ENCODE measurements at places on chromosomes 5 and 9.

DNA sequence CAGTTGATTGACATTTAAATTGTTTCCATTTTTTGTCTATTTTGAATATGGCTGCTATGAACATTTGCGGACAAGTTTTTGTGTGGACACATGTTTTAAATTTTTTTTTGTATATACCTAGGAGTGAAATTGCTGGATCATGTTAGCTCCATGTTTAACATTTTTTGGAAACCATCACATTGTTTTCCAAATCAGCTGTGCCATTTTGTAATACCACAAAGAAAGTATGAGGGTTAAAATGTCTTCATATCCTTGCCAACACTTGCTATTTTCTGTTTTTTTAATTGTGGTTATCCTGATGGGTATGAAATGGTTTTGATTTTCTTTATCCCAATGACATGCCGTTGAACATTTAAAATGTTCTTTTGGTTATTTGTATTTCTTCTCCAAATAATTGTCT is 52.1 kb downstream of the CARTPT start:
- DNase-seq = no peak

- no peak for DNase-seq
These were observed 501 bp downstream of the ENHO start for GRCh38 chr9:34522091-34522887.

DNA sequence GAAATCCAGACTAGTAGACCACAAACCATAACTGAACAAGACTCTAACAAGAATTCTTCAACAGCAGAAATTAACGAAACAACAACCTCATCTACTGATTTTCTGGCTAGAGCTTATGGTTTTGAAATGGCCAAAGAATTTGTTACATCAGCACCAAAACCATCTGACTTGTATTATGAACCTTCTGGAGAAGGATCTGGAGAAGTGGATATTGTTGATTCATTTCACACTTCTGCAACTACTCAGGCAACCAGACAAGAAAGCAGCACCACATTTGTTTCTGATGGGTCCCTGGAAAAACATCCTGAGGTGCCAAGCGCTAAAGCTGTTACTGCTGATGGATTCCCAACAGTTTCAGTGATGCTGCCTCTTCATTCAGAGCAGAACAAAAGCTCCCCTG is 68.6 kb downstream of the VCAN start:
- DNase-seq = no peak

GRCh38 chr5:154547551-154547950 is 69.5 kb upstream of the HAND1 start:
- DNase-seq = no peak

DNA sequence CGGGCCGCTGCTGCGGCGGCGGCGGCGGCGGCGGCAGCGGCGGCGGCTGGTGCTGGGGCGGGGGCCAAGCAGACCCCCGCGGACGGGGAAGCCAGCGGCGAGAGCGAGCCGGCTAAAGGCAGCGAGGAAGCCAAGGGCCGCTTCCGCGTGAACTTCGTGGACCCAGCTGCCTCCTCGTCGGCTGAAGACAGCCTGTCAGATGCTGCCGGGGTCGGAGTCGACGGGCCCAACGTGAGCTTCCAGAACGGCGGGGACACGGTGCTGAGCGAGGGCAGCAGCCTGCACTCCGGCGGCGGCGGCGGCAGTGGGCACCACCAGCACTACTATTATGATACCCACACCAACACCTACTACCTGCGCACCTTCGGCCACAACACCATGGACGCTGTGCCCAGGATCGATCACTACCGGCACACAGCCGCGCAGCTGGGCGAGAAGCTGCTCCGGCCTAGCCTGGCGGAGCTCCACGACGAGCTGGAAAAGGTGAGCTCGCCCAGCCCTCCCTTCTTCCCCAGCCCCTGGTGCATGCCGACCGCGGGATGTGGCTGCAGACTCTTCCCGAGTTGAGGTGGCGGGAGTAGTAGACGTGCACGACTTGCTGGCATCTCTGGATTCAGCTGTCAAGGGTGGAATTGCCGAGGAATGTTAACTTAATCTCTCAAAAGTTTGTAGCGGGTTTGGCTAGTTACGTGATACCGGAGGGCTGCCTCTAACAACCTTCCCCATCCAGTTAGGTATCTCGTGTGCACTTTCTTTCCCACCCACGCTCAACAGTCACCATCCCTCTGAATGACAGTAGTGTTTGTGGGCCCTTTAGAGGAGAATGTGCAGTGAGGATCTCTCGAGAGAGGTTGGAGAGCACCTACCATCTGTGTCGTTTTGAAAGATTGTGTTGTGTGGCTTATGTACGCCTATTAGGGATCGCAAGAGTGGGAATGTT is 932 bp downstream of the SLC12A2 start:
- peak; percentile 24 for DNase-seq

- peak; percentile 5 for DNase-seq
These were observed 79.4 kb downstream of the PTTG1 start for GRCh38 chr5:160500786-160501779.

DNA sequence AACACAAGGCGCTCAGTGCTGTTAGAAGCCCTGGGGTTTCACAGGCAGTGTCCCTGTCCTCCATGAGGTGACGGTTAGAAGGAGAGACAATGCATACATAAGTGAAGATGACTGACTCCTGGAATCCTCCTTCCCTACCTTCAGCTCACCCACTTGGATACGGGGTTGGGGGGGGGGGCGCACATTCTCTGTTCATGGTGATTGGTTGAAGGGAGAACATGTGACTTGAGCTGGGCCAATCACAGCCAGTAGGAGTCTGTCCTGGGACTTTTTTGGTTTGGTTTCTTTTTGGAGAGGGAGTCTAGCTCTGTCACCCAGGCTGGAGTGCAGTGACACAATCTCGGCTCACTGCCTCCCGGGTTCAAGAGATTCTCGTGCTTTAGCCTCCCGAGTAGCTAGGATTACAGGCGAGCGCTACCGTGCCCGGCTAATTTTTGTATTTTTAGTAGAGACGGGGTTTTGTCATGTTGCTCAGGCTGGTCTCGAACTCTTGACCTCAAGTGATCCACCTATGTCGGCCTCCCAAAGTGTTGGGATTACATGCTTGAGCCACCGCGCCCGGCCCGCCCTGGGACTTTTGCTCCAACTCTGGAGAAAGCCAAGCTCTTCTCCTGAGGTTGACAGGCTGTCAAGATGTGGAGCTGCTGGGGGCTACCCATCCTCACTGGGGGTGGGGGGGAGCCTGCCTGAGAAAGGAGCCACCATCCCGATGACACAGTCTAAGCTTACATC is 30.8 kb downstream of the SH3PXD2B start:
- DNase-seq = no peak

- no peak for DNase-seq
These were observed 1.2 kb downstream of the C9orf72 start for GRCh38 chr9:27572061-27572460.

GRCh38 chr9:34139477-34140146 is 13.1 kb upstream of the DCAF12 start:
- no peak for DNase-seq

DNA sequence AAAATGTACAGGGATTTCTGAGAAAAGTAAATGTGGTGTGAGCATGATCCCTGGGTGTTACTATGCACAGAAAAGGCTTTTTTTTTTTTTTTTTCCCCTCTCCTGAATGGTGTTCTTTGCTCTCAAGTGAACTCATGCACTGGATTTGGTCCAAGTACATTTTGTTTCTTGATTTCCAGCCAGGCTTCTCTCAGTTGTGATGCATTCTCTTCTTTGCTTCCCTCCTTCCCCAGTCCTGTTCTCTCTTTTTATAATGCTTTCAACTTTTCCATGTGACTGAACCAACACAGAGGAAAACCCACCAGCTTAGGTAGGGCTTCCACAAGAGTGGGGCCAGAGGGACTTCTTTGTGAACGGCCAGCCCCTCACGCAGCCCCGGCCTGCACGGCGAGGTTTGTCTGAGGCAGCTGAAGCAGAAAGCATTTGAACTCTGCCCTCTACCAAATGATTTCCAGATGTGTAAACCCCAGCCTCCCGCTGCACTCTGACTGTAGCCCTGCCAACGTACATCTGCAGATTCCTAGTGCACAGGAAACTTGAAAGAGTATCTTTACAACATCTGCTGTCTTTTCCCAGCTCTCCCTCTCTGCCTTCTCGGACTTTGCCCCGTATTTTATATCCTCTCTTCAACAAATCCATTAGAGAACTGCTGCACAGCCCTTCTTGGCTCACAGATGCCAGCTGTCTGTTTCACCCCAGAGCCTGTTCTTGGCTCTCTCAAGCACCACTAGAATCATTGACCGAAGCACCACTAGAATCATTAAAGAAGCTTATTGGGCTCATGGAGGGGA is 71.8 kb upstream of the CD180 start:
- no peak for DNase-seq

GRCh38 chr5:68428231-68428811 is 212.8 kb downstream of the PIK3R1 start:
- no peak for DNase-seq

DNA sequence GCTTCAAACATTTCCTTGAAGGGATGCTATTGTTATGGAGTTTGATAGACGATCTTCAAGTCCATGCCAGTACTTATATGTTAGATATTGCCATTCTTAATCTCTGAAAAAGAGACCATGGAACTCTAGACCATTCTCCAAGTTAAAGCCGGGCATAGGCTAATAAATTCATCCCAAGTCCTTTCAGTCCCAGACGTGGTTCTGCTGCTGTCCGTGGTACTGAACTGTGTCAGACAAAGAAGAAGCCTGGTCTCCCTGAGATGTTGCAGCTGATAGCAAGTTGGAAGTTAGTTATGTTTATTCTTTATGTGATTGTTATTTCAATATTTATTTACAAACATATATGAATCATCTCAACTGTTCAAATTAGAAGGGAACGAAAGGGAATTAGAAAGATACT is 158.7 kb downstream of the NMUR2 start:
- no peak for DNase-seq

DNA sequence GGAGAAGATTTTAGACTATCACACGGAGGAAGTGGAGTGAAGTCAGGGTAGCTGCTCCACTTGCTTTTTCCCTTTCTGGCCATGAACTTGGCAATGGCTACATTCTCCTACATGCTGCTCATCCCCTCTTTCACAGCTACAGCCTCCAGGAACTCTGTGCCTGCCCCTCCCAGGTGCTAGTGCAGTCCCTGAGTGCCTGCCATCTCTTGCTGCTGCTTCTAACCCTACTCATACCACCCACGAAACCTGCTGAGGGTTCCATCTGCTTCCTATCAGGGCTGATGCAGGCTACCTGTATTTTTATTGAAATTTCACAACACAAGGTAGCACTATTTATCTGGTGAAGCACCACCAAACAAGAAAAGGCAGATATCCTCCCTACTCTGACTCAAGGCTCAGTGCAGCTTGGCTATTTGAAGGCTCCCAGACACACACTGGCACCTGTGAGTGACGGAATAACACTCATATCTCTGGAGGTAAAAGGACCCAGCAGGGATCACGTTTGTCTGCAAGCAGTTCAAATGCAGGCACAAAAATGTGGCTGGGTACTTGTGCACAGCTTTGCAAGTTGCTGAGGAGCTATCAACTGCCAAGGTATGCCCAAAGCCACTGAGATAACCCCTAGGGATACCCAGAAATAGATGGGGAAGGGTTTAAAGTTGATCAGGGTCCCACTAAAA is 51.6 kb downstream of the MARCHF11 start:
- DNase-seq = no peak

DNA sequence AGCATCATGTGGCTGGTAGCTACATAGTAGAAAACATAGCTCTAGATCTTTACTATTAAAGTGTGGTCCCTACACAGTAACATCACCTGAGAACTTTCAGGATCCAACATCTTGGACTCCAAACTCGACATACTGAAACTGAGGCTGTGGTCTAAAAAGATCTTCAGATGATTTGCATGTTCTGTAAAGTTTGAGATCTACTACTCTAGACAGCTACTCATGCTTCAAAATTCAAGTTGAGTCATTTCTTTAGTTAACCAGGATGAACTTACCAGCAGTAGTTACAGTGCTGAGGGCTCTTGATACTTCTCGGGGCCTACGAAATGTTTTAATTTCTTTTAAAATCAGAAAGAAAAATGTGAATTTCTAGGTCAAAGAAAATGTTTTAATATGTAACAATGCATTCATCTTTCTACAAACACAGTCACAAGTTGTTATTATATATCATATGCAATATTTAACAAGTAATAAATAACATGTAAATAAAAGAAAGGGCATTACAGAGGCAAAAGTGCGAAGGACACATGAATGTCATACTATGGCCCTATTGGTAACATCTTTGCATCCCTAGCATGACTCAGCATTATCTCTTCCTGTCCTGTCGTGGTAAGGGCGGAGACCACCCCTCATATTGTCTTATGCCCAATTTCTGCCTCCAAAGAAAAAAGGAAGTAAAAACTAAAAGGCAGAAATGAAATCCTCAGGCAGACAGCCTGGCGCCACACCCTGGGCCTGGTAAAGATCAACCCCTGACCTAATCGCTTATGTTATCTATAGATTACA is 563.9 kb upstream of the TLE4 start:
- DNase-seq = no peak

DNA sequence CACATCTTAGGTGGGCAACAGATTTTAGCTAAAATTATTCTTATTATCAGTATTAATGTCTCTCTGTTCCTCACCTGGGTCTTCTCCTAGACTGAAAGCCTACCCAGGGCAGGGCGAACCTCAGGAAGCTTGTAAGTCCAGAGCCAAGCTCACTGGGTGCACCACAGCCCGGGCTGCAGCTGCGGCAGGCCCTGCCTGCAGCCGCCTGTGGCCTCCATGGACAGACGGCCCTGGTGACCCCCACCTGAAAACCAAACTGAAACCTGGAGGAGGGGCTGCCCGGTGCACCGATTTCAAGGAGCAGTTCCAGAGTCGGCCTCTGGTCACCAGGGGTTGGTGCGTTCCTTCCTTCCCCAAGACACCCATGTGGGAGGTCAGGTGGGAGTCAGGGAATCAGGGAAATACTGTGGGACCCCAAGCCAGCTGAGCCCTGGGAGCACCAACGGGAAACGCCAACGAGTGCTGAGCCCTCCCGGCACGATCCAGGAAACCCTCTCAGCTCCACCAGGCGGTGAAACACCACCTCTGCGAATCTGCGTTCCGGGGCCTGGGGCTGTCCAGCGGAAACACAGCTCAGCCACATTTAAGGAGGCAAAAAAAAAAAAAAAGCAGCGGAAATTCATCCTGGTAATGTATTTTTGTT is 68.6 kb upstream of the PPP1R26 start:
- DNase-seq = no peak

DNA sequence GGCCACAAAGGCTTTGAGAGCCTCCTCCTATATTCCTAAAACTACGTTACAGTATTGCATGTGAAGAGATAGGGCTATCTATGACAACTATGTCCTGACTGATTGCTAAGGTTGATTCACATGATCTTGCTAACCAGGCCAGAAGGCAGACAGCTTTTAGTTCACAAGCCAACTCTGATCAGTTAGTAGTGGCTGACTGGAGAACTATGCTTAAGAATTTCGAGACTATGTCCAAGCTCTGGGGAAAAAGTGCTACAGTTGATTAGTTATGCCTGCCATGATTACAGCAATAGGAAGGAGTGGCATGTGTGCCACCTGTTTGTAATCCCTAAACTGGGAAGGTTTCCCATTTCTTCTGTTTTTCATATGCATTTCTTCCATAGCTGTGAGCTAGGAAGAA is 223.4 kb downstream of the DOCK8 start:
- no peak for DNase-seq

DNA sequence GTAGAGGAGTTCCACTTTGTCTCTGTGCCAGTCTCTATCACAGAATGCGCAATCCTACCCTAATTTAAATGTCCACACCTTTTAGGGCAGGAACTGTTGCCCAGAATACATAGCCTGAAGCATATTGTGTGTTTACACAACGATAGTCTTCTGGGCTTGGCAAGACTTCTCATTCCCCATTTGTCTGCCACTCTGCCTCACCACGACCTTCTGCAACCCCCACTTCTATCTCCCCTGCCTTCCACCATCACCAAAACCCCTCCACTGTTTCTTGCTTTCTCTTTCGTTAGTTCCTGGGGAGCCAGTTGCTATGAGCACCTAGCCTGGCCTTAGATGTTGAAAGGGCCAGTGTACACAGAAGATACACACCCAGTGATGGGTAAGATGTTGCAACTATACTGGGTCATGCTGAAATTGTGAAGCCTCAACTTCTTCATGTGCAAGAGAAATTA is 883 bp upstream of the RNF145 start:
- no peak for DNase-seq

Measured in NCI-H748 treated with DMSO at 0.1 percent for 48 hours (cell line).